ENCODE measurements at places on chromosomes 2 and 18. TPM values are rescaled to one million over a fixed set of nuclear protein-coding genes. Genes with fewer than 3 reads are reported as not detected.

GRCh38 chr2:150644298-150645067 lies 157.0 kb upstream of the RND3 start:
- DNase-seq, result no peak

DNA sequence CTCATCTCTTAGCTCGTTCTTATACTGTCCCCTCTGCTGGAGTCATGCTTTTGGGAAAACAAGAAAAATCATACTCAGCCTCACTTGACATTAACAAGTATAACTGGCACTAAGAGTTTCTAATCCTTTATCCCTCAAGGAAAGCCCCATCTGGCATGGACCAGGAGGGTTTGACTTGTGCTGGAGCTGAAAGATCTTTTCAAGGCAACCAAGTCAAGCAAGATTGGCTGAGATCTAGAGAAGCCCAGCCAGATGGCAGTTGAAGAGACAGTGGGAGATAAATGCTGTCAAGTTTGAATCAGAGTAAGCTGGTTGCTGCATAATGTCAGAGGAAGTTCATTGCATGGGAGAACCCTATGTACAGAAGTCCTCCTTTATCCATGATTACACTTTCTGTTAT lies 336.5 kb upstream of the LRP1B start:
- DNase-seq, result no peak

DNA sequence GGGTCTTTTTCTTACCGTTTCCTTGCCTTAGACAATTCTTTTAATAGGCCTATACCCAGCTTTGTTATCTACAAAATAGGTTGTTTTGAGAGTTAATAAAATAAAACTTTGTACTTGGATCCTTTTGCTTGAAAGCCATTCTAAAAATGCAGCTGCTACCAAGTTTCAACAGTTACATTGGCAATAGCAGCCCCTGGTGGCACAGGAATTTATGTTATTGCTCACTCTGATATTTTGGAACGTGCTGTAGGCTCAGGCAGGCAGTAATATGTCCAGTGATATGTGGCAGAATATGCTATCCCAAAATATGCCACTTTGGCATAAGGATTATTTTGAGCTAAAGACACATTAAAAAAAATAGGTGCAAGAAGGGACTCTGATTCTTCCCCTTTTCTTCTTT lies 6.7 kb upstream of the COMMD1 start:
- no peak for DNase-seq

- no peak for DNase-seq
These were observed 36.2 kb upstream of the TAF1B start for GRCh38 chr2:9807056-9807455.

HAT1 gene
- 35.9 TPM for total RNA-seq

- no peak for DNase-seq
These were observed 34.9 kb upstream of the MAT2A start for GRCh38 chr2:85503851-85504777.

DNA sequence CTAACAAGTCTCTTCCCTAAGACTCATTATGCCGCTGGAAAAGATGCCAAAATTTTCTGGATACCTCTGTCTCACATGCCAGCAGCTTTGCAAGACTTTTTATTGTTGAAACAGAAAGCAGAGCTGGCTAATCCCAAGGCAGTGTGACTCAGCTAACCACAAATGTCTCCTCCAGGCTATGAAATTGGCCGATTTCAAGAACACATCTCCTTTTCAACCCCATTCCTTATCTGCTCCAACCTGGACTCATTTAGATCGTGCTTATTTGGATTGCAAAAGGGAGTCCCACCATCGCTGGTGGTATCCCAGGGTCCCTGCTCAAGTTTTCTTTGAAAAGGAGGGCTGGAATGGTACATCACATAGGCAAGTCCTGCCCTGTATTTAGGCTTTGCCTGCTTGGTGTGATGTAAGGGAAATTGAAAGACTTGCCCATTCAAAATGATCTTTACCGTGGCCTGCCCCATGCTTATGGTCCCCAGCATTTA lies 26.3 kb downstream of the DHRS9 start:
- no peak for DNase-seq

KCNK3 gene
- total RNA-seq, result not detected

DNA sequence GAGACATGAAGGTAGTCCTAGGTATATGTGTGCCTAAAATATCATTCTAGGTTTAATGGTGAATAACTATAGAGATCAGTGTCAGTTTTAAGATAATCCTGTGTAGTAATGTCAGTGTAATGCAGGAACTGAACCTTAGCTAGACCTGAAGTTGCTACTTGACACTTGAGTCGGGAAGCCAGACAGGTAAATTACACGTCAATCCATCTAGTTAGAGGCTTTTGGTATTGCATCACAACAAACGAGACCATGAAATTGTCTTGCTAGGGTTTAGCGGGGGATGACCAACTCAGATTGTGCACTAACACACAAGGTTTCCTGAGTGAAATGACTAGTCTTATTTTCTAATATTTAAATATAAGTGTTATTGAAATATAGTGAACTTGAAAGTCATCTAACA lies 2.0 kb downstream of the YPEL5 start:
- DNase-seq, result no peak

GRCh38 chr2:200110381-200110780 lies 155.0 kb downstream of the MAIP1 start:
- DNase-seq, result no peak
